Activated naive CD8-positive, alpha-beta T cell treated with anti-CD3 and anti-CD28 coated beads, Interleukin-2, amount 50 U/mL, for 16 hours (primary cell): ENCODE measurements at places on chromosomes 11 and 22.

GRCh38 chr11:94449437-94449836 lies 44.2 kb downstream of the MRE11 start:
- DNase-seq: no peak

DNA sequence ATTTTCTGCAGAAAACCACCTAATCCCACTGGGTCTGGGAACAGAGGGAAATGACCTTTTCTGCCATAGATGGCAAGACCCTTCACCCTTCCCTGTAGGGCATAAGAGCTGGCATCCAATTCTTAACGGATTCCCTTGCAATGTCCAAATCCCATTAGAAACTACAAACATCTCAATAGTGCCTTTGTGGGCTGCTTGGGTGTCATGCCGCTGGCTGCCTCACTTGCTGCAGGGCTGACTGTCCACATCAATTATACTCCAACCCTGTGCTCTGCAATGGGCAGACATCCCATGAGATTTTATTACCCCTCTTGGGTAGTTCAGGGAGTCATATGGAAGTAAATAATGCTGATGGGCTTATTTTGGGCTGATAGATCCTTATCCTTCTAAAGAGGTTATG lies 7.3 kb downstream of the GRAP2 start:
- no peak for DNase-seq

- DNase-seq: no peak
Measured at GRCh38 chr11:4808476-4808875, 4.3 kb upstream of the OR52R1 start.

GRCh38 chr22:33919391-33920196 lies 682 bp downstream of the LARGE1 start:
- no peak for DNase-seq

- no peak for DNase-seq
Measured at GRCh38 chr22:20866736-20867135, 7.9 kb downstream of the SNAP29 start.

- DNase-seq: no peak
Measured at GRCh38 chr11:78218707-78219492, 30.2 kb downstream of the USP35 start.

- no peak for DNase-seq
Measured at GRCh38 chr11:67632175-67632981, 2.6 kb upstream of the NUDT8 start.

DNA sequence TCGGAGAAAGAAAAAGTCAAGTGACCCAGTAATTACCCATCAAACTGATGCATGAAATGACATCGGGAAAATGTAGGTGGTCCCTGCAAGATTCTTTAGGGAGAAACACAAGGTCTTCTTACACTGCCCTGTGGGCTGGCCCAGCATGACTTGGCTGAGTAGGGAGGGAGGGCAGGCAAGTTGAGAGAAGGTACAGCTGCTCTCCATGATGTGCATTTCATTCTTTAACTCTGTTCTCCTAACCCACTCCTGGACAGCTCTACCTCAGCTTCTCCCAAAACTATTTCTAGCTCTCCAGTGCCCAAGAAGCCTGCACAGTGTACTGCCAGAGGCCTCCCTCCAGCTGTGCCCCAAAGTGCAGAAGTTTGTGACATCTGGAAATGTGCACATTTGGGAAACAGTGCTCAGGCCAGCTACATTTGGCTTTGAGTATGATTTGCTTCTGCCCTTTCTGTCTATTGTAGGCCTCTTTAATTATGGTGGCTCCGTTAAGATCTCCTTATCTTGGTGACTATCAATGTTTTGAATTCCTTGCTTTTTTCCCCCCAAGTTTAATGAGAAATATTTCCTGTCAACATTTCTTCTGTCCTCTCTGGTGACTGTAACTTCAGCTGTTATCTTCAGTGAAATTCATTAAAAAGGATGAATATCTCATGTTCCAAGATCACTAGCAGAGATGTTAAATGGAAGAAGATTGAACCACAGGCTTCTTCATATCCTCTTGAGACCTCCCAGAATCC lies 26.7 kb upstream of the PRSS23 start:
- DNase-seq: no peak

- no peak for DNase-seq
Measured at GRCh38 chr11:23502826-23503225, 642.6 kb upstream of the CCDC179 start.

GRCh38 chr11:103737747-103738146 lies 298.7 kb upstream of the DDI1 start:
- no peak for DNase-seq

GRCh38 chr11:113778111-113778910 lies 1.3 kb upstream of the CLDN25 start:
- DNase-seq: no peak

DNA sequence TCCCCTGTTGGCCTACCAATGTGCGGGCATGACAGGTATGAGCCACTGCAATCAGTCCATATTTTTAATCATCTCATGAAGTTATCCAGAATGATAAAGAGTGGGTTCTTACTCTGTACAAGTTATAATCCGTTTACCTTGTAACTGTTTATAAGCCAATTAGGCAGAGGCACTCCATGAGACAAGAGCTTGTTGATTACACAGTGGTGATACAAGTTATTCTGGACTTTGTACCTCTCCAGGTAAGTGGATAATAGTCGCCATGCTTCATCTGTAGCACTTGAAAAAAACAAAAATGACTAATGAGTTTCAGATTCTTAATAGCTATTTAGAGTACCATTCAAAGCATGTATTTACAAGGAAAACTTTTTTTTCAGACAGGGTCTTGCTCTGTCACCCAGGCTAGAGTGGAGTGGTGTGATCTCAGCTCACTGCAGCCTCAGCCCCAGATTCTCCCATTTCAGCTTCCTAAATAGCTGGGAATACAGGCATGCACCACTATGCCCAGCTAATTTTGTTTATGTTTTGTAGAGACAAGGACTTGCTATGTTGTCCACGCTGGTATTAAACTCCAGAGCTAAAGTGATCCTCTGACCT lies 17.7 kb upstream of the FNBP4 start:
- DNase-seq: no peak

DNA sequence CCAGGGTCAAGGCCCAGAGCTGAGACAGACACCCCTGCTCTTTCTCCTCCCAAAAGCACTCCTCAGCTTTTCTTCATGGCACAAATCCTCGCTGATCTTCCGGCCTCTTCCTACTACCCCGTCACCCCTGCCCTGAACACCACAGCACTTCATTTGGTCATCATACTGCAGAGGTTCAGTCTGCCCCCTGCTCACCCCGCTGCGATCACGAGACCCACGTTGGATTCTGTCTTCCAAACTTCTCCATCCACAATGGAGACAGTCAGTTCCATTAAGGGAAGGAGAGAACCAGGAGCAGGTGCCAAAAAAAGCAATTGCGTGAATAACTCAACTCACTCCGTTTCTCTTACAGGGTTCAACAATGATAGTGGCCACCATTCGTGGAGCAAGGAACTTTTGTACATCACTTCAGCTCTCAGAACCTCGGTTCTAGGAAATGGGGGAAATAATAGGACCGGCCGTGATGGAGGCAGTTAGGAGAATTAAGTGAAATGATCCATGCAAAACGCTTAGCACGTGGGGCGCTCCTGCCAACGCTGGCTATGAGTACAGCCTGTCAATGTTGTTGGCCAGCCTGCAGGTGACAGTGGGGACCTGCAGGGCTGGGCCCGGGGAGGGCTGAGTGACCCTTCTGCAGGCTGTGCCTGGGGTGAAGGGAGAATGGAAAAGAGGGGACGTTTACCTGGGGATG lies 45.9 kb downstream of the MN1 start:
- no peak for DNase-seq

- DNase-seq: no peak
Measured at GRCh38 chr22:34045311-34045710, 125.0 kb upstream of the LARGE1 start.

- DNase-seq: no peak
Measured at GRCh38 chr11:128592454-128592853, 5.1 kb upstream of the ETS1 start.

DNA sequence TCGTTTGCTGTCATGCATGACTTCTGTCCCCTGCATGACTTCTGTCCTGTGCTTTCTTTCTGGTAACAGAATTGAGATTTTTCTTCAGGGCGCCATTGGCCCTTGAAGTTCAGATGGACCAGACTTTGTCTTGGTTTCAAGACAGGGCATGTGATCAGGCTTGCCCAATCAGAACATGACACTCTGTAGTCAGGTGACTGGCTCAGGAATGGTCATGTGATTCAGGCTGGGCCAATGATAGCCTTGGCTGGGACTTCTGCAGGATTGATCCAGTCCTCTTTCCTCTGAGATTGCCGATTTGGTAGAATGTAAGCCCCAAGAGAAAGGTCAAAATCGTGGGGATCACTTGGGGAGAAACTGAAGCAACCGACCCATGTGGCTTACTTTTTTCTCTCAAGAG lies 90.5 kb upstream of the ALX4 start:
- no peak for DNase-seq

DNA sequence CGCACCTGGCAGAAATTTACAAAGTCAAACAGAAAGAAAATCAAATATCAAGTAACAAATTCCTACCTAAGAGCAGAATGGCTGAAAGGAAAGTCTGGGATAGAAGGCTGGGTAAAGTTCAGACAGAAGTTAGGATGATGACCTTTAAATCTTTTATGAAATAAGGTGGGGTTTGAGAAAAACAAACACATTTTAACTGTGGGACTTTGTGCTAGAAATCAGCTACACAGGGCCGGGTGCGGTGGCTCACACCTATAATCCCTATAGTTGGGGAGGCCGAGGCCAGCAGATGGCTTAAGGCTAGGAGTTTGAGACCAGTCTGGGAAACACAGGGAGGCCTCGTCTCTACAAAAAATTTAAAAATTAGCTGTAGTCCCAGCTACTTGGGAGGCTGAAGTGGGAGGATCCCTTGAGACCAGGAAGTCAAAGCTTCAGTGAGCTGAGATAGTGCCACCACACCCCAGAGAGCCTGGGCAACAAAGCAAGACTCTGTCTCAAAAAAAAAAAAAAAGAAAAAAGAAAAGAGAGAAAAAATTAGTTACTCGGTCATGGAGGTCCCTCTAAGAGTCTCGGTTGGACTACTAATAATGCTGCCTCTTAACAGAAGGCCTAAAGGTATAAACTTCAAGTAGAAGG lies 119.7 kb upstream of the BID start:
- no peak for DNase-seq

DNA sequence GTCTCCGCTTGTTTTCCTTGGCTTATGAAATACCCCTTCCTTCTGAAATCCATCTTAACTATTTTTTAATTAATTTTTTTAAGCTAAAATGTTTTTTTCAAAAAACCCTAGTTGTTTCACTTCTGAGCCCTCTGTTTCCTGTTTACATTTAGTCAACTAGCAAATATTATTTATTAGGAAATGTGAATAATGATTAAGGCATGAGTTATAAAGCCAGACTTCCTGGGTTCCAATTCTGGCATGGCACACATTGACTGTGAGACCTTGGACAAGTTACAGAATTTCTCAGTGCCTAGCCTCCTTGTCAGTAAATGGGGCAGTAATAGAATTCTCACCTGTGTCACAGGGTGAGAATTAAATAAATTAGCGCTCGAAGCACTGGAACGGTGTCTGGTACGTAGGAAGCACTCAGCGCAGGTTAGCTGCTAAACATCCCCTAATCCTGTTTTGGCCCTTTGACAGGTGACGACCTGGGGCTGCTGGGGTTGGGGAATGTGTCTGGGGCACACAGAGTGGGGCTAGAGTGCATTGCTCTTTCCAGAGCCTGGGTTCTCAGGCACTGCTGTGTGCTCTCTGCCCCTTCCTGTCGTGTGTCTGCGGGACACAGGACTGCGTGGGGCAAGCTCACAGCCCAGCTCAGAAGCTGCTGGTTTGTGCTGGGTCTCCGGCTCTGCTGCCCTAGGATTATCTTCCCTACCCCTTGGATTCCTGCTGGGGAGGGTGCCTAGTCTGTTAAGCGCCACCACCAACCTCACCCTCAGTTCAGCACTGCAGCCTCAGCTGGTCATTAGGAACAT lies 13.1 kb downstream of the PANX1 start:
- DNase-seq: no peak

DNA sequence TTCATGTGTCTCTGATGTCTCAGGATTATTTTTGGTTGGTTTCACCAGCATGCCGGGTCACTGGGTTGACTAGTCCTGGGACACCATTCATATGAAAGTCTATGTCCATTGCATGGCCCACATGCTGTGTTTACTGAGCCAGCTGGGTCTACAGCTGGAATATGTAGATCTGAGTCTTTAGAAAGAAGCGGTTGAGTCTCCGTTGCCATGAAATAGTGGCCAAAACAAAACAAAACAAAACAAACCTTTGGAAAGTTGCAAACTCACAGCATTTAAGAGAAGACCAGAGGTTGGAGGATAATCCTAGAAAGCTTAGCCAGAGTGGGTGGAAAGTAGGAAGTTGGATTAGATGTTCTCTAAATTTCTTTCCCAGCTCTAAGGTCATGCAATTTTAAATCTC lies 191.8 kb upstream of the NTM start:
- no peak for DNase-seq

- no peak for DNase-seq
Measured at GRCh38 chr11:2148595-2148994, 9.4 kb upstream of the IGF2 start.

DNA sequence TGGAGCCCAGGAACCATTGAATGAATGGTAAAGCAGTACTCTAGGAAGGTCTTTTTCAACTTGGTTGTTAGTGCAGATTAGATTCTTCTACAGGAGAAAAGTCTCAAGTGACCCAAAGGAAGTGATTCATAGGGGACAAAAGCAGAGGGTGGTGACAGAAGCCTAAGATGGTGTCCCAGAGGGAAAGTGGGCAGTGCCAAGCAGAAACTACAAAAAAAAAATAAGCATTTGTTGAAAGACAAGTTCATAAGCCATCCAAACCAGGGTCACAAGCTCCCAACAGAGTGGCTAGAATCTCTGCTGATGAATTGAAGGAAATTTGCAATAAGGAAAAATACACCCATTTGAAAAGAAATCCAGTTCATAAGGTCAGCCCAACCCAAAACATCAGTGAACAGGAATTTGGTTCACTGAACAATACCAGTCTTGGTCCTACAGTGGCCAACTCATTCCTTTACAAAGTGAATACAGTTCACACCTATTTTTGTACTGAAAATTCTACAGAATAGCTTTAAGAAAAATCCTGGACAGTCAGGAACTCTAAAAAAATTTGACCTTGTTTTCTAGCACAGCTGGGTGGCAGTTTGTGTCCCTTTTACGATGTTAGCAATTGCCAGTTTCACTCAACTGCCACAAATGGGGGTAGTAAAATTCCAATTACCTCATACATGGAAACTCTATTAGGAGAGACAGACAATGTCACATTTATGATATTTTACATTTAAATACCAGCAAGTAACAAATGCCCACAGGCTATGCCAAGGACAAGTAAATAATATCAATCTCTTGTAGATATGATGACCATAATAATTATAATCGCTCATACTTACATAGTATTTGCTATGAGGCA lies 21.6 kb upstream of the NUP160 start:
- DNase-seq: no peak

DNA sequence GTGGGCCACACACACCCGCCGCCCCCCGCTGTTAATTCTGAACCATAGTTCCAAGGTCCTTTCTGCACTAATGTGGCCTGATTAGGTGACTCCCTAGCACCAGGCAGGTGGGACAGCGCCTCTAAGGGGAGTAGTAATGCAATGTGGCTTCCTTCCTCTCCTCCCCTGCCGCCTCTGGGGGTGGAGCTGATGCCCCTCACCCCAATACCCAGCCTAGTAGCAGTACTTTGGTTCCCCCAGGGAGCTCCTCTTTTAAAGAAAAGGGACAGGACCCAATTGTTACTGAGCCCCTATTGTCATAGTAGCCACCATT lies 14.4 kb downstream of the RTN4RL2 start:
- no peak for DNase-seq

- no peak for DNase-seq
Measured at GRCh38 chr11:72305891-72306585, 62.1 kb upstream of the PHOX2A start.

GRCh38 chr11:123357990-123358827 lies 71.9 kb upstream of the GRAMD1B start:
- no peak for DNase-seq
